ENCODE measurements at places on chromosomes 4 and X.

- no peak for DNase-seq
These were observed 42.7 kb downstream of the METAP1 start for GRCh38 chr4:99038213-99038612.

GRCh38 chr4:48930654-48931053 lies 24.1 kb upstream of the OCIAD2 start:
- DNase-seq, result no peak

GRCh38 chr4:65696436-65696835 lies 26.1 kb upstream of the EPHA5 start:
- no peak for DNase-seq

DNA sequence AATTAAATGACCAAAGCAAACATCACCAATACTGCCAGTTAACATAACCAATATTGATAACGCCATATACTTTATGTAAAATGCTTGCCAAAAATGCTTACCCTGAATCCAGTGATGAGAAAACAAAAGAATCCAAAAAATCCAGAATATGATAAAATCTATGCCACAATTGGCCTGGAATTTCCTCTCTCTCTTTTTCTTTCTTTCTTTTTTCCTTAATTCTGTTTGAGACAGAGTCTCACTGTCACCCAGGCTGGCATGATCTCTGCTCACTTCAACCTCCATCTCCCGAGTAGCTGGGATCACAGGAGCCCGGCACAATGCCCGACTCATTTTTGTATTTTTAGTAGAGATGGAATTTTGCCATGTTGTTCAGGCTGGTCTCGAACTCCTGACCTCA lies 9.8 kb upstream of the SLC7A11 start:
- no peak for DNase-seq

DNA sequence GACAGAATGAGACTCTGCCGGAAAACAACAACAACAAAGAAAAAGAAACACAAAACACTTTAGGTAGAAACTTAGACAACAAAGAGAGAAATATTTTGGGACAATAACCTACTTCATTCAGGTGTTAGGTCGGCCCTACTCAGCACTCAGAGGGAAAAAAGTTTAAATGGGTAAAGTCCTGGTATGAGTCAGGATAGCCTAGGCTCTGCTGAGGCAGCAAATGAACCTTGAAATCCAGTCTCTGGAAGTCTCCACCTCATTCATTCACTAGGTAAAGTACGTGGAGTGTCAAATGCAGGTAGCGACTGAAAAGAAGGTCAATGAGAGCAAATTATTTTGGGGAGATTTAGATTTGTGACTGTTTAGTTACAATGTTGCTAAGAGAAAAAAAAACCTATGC lies 127.4 kb downstream of the FHDC1 start:
- no peak for DNase-seq

DNA sequence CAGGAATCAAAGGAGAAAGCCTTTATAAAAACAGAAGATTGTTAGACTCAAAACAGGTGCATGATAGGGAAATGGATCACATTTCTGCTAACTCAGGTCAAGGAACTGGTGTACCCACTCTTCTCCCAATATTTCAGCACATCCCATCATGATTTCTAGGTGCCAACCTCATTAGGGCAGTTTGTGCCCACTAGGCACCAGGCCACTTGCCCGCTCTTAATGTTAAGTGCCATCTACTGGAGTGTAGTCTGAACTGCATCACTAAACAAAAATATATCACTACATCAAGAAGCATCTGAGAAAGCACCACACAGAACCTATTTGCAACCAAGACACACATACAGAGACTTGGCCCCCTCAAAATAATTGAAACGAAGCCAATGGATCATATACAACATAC lies 140.4 kb upstream of the GRID2 start:
- DNase-seq, result no peak

- DNase-seq, result no peak
These were observed 424.2 kb downstream of the PDGFC start for GRCh38 chr4:156547439-156547838.

GRCh38 chr4:25113915-25114904 lies 46.0 kb downstream of the SEPSECS start:
- DNase-seq, result no peak

DNA sequence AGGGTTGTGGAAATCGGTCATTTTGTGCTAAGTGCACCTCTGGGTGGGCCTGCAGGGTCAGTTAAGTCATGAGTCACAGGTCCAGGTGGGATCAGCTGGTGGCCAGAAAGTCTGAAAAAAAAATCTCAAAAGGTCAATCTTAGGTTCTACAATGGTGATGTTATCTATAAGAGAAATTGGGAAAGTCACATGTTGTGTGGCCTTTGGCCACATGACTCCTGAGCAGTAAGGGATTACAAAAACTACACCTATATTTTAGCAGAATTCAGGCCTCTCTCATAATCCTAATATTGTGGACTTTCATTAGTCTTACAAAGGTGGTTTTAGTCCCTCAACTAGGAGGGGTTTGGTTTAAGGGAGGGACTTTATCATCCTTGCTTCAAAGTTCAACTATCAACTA lies 59.1 kb downstream of the UCHL1 start:
- no peak for DNase-seq

- DNase-seq, result no peak
These were observed 129.8 kb upstream of the TRIM2 start for GRCh38 chr4:153074486-153074885.

GRCh38 chr4:81845761-81846160 lies 374.1 kb upstream of the RASGEF1B start:
- no peak for DNase-seq

DNA sequence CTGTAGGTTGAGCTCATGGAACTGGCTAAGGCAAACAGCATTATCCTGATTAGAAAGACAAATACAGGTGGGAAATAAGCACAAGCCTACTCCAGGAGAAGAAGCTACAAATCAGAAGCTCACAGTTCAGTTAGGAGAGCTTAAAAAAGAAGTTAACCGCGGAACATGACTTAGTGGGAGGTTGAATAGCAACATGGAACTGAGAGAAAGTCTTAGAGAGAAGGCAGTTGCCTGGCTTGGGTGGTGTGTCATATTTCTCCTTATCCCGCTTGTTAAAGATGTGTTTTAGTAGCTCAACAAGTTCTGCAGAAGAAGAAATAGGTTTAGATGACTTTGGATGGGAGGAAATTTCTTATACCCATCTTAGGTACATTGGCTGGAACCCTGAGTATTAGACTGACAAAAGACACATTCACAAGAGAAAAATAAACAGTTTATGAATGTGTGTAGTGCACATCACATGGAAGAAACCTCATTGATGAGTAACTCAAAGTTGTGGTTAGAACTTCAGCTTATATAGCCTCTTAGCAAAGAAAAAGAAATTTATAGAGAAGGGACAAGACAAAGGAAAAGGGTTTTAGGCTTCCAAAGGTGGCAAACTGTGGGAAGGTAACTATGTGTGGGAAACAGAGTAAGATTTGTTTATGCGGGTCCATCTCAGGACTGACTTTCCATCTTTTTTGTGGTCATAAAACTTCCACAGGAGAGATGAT lies 37.4 kb upstream of the RXFP1 start:
- DNase-seq, result no peak

GRCh38 chr4:39729557-39729956 lies 31.6 kb downstream of the UBE2K start:
- no peak for DNase-seq

- no peak for DNase-seq
These were observed 21.0 kb downstream of the FNIP2 start for GRCh38 chr4:158789853-158790252.

DNA sequence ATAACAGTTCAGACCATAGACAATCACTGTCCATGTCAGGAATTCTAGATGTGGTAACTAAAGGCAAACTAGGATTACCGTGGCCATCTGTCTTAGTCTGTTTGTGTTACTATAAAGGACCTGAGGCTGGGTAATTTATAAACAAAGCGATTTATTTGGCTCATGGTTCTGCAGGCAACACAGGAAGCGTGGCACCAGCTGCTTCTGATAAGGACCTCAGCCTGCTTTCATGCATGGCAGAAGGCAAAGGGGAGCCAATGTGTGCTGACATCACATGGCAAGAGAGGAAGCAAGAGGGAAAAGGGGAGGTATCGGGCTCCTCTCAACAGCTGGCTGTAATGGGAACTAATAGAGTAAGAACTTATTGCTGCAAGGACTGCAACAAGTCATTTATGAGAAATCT lies 376.7 kb downstream of the GPM6A start:
- DNase-seq, result no peak

- no peak for DNase-seq
These were observed 153.3 kb upstream of the LNX1 start for GRCh38 chr4:53744446-53745160.

- no peak for DNase-seq
These were observed 15.0 kb downstream of the CFAP99 start for GRCh38 chr4:2433609-2434350.

- DNase-seq, result no peak
These were observed 476 bp upstream of the GDI1 start for GRCh38 chrX:154436374-154436982.

- no peak for DNase-seq
These were observed 2.9 kb downstream of the TBL1X start for GRCh38 chrX:9467751-9468150.

DNA sequence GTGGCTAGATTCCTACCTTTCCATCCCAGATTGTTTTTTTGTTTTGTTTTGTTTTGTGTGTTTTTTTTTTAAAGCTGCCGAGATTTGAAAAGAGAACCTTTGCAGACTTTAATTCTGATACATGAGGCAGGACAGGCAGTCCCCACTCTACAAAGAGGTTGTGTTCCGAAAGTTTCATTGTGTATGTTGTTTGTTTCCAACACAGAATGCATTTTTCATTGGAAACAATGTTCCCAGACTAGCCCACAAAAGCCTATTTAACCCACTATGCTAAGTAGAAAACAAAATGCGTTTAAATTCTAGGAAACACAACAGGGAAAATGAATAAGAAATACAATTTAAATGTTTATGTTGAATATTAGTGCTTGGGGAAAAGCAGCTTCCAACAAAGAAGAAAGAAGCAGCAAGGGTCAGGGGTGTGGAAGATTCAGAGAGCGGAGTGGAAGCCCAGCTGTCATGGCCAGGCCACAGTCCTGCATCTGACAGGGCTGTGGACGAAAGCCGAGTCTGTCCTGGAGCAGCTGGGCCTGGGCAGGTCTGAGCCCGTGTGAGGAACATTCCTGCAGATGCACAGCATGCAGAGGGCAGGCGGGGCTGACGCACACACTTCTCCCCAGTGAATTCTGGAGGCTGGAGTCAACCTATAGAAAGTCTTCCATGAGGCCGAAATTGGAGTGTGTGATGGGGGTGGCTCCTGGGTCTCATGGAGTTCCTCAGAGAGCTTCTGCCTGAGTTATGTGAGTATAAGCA lies 12.4 kb upstream of the SETD7 start:
- DNase-seq, result no peak

GRCh38 chr4:119210775-119211174 lies 1.7 kb upstream of the USP53 start:
- DNase-seq, result no peak

- no peak for DNase-seq
These were observed 26.0 kb upstream of the BMP2K start for GRCh38 chr4:78749972-78750727.

DNA sequence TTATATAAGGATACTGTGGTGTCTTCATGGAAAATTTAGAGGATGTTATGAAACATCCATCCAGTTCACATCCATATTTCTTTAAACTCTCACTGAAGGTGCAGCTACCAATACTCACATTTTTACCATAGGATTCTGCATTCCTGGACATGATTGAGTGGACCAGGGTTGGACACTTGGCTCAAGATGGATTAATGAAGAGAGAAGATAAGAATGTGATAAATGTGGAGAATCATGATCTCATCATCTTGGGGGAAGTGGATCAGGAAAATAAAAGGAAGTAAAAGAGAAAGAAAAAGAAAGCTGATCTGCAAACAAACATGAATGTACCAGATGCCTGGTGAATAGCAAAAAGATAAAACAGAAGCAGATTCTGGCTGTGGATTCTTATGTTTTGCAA lies 175.4 kb downstream of the NPFFR2 start:
- no peak for DNase-seq

DNA sequence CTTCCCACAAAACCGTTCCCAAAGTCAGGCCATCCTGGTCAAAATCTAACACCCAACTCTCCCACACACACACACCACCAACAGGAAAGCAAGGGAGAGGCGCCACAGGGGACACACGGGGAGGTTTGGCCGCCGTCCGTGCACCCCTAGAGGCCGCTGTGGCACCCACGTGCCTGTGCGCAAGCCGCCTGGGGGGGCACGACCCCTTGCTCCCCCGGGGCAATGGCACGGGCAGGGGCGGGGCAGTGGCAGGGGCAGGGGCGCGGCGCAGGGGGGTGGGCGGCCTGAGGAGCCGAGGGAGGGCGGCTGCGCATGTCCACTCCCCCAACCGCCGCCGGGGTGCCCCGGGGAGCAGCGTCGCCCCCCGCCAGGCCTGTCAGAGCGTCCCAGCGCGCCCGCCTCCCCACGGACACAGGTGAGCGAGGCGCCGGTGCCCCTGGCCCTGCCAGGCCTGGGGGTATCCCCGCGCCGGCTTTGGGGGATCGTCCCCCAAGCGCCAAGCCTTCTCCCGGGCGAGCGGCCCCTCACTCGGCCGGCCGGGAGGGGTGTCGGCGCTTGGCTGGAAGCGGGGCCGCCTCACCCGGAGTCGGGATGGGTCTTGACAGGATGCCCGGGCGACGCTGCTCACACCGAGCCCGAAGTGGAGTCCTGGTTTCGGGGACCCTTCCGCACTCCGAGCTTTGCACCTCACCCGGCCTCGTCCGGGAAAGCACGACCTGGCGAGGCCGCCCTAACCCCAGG lies at the start of gene ERAS:
ERAS (plus strand) TSS at position 379 of the 741 bp plus-strand sequence. CDS start 2,611 bp downstream, outside the sequence.
- no peak for DNase-seq

GRCh38 chr4:89056953-89057398 lies at the start of gene FAM13A:
Gene FAM13A, minus strand, starts transcription at chr4:89057185. Its CDS starts 221 bp downstream, at chr4:89056964.
- no peak for DNase-seq

DNA sequence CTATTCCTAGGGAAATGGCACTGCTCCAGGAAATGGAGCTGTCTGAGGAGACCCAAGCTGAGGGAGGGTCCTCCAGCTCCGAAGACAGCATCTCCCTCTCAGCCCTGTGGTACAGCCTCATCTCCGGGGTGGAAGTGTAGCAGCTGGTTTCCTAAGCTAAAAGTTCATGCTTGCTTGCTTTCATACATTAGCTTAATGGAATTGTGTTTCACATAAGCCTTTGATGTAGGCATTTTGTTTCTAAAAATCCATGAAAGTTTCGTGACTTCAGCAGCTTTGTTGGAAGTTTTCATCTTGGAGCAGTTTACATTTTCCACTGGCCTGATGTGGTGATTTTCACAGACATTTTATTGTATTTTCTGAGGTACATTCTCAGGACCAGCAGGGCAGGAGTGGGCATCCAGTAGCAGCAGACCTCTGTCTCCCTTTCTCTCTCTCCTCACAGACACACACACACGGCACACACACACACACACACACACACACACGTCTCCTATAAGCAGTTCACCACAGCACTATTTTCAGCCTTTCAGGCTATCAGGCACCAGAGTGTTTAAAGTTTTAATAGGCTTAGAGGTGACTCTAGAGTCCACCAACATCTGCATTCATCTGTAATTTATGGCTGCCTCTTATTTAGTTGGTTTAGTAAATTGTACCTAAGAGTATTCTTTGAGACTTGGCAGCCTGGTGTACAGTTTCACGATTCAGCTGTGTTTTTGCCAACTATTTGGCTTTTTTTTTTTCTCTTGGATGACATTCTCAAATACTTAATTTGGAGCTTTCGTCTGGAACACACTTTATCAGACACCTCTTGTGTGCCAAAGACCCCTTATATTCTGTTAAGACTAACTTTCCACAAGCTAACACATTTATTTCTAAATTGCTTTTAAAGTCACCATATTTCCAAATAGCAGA lies 225.8 kb upstream of the SFRP2 start:
- no peak for DNase-seq

GRCh38 chr4:40686081-40686913 lies 56.6 kb upstream of the RBM47 start:
- DNase-seq, result no peak

Measured in stimulated activated CD4-positive, alpha-beta T cell treated with anti-CD3 and anti-CD28 coated beads, Interleukin-1b, Interleukin-23, amount 100 ng/mL, for 1 hour (primary cell).